ENCODE measurements at places on chromosomes 13 and 19.

- no peak for DNase-seq
Measured at GRCh38 chr19:51000981-51001380, 423 bp downstream of the KLK8 start.

- no peak for DNase-seq
Measured at GRCh38 chr13:23847497-23847896, 41.7 kb downstream of the MIPEP start.

DNA sequence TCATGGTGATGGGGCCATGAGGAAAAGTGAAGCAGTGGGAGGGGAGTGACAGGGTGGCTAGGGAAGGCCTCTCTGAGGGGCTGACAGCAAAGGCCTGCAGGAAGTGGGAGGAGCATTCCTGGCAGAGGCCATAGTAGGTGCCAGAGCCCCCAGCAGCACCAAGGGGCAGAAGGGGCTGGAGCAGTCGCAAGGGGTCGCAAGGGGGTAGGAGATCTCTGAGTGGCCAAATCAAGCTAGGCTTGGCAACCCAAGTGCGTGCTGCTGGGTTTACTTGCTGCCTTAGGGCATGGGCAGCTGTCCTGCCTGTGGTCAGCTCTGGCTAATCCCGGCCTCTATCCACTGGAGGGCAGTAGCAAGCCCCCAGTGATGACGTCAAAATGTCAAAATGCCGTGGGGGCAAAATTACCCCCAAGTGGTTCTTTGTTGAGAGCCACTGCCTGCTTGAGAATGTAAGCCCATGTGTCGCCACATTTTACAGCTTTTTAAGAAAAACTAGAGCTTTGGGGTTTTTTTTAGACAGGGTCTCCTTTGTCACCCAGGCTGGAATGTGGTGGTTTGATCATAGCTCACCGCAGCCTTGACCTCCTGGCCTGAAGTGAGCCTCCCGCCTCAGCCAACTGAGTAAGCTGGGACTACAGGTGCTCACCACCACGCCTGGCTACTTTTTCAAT is 11.8 kb downstream of the CCDC97 start:
- no peak for DNase-seq

DNA sequence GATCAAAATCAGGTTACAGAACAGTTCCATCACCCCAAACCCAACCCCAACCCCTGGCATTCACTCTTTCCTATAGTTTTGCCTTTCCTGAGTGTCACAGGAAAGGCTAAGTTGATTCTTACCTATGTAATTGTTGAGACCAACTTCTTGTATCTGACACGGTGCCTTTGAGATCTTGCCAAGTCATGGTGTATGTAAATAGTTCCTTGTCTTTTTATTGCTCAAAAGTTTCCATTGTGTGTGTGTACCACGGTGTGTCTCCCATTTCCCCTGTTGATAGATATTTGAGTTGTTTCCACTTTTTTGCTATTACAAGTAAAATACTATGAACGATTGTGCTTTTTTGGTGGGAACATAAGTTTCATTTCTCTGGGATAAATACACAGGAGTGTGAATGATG is 3.3 kb upstream of the IGFL2 start:
- no peak for DNase-seq

DNA sequence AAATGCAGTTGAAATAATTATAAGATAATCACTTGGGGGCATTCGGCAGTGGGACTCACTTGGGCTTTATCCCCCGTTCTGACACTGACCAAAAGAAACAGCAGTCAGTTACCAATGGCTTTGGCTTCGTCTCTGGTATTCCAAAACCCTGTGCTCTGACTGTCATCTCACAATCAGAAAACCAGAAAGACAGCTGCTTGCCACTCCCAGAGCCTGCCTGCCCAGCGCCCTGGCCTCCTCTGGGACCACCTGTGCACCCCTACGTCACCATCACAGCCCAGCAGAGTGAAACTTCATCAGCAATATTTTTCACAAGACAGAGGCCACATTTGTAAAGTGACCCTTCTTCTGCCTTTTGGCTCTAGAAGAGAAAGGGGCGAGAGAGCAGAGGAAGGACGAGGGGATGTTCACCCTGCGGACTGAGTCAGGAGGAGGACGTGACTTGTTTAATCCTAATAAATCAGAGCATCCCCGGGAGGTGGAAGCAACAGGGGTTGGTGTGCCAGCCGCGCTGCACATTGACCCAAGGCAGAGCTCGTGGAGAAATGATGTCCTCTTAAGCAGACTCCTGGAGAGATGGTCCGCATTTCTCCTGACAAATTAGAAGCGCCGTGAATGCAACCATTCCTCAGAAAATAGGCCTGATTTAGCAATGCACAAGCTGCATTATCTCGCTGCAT is 397.8 kb upstream of the ZNF507 start:
- DNase-seq, result no peak

GRCh38 chr13:110443622-110444225 is 117.8 kb downstream of the RAB20 start:
- no peak for DNase-seq

DNA sequence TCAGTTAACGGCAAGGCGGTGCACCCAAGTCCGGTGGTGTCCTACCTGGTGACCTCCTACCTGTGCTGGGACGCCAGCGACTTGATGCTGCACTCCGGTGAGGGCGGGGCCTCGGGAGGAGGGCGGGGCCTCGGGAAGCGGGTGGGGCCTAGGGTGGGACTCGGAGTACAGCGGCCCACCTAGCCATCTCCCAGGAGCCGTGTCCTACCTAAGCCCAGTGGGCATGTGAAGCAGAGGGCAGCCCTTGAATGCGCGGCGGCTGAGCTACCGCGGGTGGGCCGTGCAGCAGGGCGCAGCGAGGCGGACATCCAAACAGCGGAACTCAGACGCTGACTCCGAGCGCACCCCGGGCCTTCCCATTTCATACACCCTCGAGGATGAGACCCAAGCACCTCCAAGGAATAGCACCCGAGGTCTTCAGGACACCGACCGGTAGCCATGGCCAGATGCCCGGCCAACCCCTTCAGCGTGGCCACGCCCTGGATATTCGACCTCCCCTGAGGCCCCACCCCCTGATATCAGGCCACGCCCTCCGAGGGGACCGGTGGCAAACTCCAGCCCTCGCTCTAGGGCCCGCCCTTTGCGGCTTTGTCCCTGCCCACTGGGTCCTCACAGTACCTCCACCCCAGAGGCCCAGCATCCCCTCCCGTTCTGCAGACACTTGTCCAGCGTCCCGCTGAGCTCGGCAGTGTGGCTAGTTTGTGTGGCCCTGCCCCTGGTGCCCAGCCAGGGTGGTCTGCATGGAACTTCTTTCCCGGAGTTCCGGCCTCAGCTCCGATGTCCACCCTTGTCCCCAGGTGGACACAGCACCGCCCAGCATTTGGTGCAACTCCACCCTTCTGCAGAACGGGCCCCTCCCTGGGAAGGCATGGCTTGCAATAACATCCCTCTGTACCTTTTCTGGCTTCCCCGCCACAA is 5.4 kb downstream of the KLK1 start:
- DNase-seq, result no peak

DNA sequence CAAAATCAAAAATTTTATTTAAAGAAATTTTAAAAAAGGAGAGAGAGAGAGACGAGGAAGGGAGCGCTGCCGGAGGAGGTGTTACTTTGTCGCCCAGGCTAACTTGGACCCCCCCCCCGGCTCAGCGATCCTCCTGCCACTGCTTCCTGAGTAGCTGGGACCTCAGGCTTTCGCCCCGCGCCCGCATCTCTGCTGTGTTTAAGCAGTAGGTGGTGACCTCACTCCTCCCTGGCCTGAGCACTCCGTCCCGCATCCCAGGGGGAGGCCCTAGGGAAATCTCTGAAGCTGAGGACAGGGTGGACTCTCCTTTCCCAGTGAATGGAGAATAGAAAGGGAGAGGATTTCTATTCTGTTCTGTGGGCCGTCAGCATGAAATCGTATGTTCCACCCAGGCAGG is 485 bp upstream of the ZNF845 start:
- DNase-seq, result no peak

- DNase-seq, result no peak
Measured at GRCh38 chr19:46035546-46035945, 5.3 kb downstream of the IGFL4 start.

- no peak for DNase-seq
Measured at GRCh38 chr13:99417201-99418102, 83.8 kb upstream of the TM9SF2 start.

- no peak for DNase-seq
Measured at GRCh38 chr13:22061371-22061805, 390.5 kb downstream of the FGF9 start.

DNA sequence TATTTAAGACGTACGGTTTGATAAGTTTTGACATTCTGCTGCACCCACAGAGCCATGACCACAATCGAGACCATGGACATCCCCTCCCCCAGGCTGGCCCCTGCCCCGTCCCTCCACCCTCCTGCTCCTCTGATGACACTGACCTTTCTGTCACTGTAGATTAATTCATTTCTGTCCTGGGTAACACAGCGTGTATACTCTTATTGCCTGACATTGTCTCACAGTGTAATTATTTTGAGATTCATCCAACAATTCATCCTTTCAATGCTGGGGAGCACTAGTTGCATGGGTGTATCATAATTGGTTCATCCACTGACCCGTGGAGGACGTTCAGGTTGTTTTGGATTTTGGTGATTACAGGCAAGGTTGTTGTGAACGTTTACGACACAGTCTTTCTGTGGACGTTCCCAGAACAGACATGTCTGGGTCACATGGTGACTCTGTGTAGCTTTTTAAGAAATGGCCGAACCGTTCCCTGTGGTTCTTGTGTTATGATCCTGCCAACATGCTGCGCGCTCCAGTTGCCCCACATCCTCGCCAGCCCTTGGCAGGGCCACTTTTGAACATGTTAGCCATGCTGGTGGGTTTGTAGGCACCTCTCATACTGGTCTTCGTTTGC is 41.9 kb downstream of the C13orf46 start:
- no peak for DNase-seq

GRCh38 chr13:29490561-29490885 is 105.0 kb downstream of the SLC7A1 start:
- no peak for DNase-seq

DNA sequence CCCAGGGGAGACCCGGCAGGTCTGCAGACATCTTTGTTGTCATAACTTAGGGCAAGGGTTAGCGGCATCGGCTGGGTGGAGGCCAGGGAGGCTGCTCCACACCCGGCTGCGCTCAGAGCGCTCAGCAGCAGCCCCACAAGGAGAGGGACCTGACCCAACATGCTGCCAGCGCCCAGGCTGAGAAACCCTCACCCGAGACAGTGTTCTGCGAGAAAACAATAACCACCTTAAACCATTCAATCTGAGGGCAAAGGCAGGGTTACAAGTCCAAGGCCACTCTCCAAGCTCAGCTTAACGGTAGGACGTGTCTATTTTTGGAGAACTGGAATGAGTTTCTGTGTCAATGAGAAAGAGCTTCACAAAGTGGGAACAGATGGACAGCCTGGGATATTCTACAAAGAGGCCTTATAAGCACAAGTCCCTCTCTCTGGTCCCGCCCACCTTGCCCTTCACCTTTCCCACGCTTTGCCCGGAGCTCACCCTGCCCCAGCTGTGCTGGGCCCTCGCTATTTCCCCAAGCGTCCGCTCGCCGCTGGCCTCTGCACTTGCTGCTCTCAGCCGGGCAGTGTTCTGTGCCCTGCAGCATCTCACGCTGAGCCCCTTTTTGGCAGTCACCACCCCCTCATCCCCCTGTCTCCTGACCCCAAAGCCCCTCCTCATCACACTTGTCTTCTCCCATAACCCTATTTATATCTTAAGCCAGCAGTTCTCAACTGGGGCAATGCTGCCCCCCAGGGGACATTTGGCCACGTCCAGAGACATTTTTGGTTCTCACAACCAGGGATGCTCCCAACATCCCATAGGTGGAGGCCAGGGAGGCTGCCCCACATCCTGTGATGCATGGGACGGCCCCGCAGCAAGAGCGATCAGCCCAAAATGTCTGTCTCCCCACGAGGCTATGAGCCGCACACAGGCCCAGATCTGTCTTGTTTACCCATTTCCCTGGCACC is 17.6 kb downstream of the PPP1R12C start:
- DNase-seq, result no peak

- DNase-seq, result no peak
Measured at GRCh38 chr13:113465300-113465699, 12.0 kb upstream of the ADPRHL1 start.

DNA sequence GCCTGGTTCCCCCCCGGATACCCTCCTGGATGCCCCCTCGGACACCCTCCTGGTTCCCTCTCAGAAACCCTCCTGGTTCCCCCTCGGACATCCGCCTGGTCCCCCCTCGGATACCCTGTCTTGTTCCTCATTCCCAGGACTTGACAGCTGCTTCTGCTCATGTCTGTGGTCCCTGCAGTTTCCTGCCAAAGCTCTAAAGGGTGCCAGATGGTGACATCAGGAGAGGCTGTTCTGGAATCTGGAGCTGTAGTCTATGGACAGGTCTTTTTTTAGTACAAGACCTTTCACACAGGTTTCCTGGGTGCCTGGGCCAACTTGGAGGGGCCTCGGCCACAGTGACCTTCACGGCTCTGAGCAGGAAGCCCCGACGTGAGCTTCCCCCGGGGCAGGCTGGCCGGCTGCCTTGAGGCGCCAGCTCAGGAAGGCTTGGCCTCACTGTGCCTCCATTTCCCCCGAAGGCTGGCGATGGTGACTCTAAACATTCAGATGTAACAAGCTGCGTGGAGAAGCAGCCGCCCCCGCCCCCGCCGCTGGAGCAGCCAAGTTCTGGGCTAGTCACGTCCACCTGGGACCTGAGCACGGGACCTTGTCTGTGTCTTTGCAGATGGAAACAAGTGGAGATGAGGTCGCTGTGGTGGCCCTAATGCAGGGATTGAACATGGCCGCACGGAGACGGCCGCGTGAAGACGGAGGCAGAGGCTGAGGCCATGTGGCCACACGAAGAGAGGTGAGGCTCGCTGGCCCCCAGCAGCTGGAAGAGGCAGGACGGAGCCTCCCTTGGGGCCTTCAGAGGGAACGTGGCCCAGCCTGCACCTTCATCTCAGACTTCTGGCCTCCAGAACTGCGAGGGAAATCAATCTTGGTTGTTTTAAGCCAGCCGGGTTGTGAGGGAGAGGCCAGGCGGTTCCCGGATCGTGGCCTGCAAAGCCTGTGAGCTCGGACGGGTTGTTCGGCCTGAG is 12.7 kb downstream of the SGTA start:
- DNase-seq, result no peak

GRCh38 chr19:29514525-29515232 is 11.1 kb upstream of the VSTM2B start:
- DNase-seq, result no peak

DNA sequence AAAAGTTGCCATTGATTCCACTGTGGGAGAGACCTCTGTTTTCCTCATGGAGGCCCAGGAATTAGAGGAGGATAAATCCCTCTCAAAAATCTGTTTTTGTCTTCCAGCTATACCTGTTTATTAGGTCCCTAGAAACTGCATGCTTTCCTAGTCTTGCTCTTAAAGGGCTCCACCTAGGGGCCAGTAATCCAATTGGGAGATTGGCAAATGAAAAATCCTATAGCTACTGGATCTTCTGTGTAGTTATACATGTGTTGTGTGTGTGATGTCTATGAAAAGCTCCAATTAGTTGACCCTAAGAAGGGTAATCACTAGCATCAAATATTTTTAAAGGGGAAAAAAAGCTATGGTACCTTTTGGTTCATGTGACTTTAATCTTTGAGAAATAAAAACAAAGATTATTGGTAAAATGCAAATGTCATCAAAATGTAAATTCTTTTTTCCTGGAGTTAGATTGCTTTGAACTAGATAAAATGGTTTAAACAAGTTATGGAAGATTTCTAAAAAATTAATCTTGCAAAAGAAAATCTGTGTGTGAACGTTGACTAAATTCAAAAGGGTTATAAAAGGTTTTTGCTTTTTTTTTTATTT is 63.4 kb upstream of the C1QTNF9B start:
- no peak for DNase-seq
